GM12878 (cell line): ENCODE measurements at places on chromosomes 4 and X.

DNA sequence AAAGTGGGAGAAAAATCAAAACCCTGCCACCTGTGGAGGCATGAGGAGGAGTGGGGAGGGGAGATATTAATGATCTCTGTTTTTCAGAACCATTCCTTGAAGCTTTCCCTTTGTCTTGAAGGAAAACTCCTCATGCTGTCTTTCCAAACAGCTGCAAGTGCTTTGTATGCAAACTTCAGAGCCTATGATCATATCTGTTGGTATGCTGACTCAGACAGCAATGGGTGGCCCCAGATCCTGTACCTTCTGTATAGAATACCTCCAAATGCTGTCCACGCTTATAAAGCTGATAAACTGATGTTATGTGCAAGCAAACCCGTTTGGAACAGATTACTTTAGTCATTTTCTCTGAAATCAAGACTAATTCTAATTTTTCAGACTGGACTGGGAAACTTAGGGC lies 31.9 kb downstream of the BMP15 start:
- no peak for DNase-seq

- DNase-seq, result no peak
Observed at GRCh38 chrX:14590693-14591424, 61.5 kb downstream of the GLRA2 start.

GRCh38 chr4:74378573-74378972 lies 13.6 kb downstream of the EREG start:
- no peak for DNase-seq

GRCh38 chr4:5863461-5864113 lies 29.3 kb downstream of the CRMP1 start:
- DNase-seq, result no peak

DNA sequence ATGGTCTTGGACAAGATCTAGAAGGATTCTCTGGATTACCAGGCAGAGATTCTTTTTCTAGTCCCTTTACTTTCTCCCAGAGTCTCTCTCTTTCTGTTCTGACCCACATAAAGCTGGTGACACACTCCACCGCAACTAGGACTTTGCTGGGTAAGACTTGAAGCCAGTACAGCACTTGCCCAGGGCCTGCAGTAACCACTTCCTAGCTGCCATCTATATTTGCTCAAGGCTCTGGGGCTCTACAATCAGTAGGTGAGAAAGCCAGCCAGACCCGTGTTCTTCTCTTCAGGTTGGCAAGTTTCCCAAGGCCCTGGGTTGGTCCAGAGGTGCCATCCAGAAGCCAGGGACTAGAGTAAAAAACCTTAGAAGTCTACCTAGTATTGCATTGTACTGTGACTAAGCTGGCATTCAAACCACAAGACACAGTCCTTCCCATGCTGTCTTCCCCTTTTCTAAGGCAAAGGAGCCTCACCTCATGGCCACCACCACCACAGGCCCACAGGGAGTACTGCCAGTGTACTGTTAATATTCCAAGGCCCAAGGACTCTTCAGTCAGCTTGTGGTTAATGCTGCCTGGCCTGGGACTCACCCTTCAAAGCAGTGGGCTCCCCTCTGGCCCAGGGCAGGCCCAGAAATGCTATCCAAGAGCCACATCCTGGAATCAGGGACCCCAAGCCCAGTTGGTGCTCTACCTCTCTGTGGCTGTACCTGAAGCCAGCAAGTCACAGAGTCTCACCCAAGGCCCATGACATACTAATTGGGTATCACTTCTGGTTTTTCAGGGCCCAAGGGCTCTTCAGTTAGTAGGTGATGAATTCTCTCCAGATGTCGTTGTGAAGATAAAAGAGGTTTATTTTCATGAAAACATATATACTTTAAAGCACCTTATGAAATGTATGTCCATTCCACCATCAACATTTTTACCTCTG lies 54.7 kb downstream of the CD38 start:
- DNase-seq, result no peak

GRCh38 chr4:145679991-145680455 lies at the start of gene C4orf51:
C4orf51 (plus strand) TSS chr4:145680146; CDS start chr4:145680204, 58 bp downstream.
- DNase-seq, result no peak

GRCh38 chr4:128908735-128909134 lies 99.2 kb downstream of the JADE1 start:
- no peak for DNase-seq

- DNase-seq, result no peak
Observed at GRCh38 chr4:40525752-40526598, 103.7 kb downstream of the RBM47 start.

GRCh38 chrX:72121383-72121782 lies 10.3 kb downstream of the RTL5 start:
- no peak for DNase-seq

- no peak for DNase-seq
Observed at GRCh38 chr4:20251031-20251795, 492 bp upstream of the SLIT2 start.

- DNase-seq, result no peak
Observed at GRCh38 chrX:53262918-53263394, 18.4 kb downstream of the IQSEC2 start.

DNA sequence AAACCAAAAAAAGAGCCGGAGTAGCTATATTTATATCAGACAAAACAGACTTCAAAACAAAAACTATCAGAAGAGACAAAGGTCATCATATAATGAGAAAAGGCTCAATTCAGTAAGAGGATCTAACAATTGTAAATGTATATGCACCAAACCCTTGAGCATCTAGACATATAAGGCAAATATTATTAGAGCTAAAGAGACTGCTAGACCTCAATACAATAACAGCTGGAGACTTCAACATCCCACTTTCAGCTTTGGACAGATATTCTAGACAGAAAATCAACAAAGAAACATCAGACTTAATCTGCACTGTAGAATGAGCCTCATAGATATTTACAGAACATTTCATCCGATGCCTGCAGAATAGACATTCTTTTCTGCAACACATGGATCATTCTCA lies 4.8 kb upstream of the PROM1 start:
- DNase-seq, result no peak

GRCh38 chrX:124362072-124362471 lies 15.7 kb downstream of the SH2D1A start:
- DNase-seq, result no peak

DNA sequence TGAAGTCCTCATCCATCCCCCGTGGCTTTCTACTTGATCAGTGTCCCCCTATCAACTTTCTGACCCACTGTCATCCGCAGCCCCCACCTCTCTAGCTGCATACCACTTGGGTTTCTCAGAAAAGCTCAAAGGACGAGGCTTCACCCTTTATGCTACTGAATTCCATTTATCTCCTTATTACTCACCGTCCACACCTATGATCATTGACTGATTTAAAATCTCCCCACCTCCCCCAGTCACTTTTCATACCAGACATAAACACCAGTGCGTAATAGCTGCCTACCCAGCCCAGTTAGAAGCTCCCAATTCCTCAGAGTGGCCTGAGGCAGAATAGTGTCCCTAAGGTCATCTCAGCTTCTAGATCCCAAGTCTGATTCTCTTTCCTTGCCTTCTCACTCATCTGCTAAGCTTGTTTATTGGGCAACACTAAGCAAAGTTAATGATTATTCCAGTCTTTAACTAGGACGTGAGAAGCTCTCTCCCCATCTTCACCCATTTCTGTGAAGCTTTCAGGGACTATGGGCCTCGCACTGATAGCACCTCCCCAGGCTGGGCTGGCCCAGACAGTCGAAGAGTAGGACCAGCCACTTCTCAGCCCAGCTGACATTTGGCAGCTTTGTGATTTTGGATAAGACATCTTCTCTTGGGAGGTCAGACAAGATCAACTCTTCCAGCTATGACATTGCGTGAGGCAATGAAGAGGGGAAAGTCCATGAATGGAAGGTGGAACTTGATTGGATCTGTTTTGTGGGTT lies 7.2 kb upstream of the DDX60L start:
- DNase-seq, result no peak

GRCh38 chrX:140563893-140564292 lies 59.0 kb upstream of the SOX3 start:
- DNase-seq, result no peak

DNA sequence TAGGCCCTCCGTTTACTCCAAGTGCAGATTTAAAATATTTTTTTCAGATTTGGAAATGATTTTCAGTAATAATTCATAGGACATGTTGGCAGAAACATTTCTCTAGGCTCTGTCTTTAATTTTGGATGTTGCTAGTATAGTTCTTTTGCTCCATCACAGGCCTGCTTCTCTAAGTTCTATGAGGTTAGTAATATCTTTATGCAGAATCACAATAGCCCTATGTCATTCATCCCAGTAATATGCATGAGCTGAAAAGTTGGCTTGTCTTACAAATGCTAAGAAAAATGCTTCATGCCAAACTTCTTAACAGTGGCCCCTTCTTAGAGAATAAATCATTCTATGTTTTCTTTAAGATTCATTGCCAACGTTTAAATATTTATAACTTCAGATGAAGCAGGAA lies 148.3 kb upstream of the TLL1 start:
- no peak for DNase-seq

DNA sequence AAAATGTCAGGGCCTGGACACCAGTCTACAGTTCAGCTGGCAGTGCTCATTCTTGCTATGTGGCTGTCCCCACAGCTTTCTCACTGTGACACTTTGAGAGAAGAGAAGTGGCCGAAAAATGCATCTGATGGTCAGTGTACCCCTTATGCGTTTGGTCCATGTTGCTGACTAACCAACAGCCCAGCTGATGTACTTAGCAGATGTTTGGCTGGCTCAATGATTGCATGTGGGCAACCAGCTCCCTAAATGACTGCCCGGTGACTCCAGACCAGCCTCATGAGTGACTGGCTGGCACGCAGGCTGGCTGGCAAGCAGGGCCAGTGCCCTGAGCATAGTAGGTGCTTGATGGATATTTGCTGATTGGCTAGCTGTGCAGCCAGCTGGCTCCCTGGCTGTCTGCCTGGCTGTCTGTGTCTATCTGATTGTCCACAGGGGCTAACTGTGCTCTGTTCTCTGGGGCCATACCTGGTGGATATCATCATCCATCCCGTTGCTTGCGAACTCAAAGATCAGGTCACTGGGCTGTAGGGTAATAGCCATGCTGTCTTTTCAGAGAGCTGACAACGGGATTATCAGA lies 29.4 kb downstream of the ELF4 start:
- DNase-seq, result no peak

DNA sequence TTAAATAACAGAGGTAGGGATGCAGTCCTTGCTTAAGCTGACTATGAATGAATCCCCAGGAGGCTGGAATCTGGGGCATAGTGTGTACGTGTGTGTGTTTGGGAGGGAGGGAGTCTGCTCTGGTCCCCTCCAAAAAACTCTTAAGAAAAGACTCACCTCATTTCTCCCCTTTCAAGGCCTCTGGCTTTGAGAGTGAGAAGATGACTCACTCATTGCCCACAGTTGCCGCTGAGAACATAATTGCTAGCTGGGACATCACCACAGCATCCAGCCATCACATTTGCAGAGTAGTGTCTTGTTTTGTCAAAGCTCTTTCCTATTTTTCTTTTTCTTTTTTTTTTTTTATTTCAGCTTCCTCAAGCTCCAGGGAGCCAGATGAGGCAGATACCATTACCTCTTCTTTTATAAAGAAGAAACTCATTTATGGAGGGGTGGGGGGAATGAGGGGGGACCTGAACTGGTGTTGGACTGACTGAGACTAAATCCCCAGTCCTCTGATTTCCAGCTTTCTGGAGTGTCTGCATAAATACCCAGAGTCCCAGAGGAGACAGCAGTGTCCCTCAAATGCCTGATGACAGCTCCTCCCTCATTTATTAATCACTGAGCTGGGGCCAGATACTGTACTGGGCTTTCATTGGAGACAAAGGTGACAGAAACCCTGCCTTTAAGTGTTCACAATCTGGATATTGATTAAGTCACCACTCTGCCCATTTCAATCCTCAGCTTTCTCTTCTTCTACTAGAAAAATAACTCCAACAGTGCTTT lies 61.9 kb upstream of the LAS1L start:
- peak; percentile 43 for DNase-seq

GRCh38 chrX:149570668-149571067 lies 16.6 kb downstream of the MAGEA9B start:
- DNase-seq, result no peak

GRCh38 chr4:182604161-182604622 lies 313.0 kb downstream of the DCTD start:
- DNase-seq, result no peak

GRCh38 chrX:8738588-8739189 lies 6.8 kb upstream of the ANOS1 start:
- no peak for DNase-seq

- DNase-seq, result no peak
Observed at GRCh38 chr4:44679060-44679459, 840 bp downstream of the GUF1 start.

- peak; percentile 39 for DNase-seq
Observed at GRCh38 chr4:121192480-121192879, 28.4 kb upstream of the TNIP3 start.

DNA sequence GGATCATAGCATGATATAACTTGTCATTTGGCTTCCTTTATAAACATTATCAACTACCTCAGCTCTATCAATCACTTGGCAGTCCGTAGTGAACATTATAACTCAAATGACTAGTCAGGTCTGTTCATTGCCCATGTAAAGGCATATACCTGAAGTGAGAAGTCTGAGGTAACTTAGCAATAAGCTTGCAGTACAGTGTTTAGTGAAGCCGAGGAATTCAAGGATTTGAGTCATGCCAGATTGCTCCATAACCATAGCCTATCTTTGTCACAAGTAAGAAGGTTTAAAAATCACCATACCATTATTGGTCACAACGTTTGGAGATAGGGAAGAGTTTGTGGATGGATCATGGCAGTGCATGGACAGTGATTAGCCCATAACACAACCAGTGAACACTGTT lies 41.6 kb downstream of the AR start:
- no peak for DNase-seq

- no peak for DNase-seq
Observed at GRCh38 chrX:41118156-41118555, 32.9 kb downstream of the USP9X start.

DNA sequence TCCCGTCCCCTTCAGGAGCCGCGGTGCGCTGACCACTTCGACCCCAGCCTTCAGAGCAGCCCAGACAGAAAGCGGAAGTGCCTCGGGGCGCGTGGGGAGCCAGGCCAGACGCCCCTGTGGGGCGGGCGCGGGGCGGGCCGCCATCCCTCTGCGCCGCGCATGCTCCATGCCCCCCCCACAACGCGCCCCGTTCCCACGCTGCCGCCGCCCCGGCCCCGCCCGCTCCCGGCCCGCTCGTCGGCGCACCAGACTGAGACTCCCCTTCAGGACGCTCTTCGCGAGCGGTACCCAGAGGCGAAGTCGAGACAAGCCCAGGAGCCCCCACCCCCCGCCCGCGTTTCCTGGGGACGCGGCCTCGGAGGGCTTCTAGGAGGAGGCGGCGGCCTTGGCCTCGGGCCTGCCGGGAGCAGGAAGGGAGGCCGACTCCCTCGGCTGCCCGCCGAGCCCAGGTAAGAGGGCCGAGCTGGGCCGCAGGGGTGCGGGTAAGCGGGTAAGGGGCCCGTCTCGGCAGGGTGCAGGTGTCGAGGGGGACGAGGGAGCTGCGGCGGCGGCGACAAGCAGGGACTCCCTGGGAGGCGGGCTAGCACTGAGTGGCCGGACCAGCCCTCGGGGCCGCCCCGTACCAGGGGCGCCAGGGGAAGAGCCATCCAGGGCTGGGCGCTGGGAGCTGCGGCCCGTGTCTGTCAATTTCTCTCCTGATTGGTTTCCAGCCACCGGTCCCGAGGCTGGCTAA lies at the start of gene ZFP92:
Gene ZFP92 (plus strand): TSS at position 218 of the 733 bp plus-strand sequence. CDS start 6,851 bp downstream, outside the sequence.
- DNase-seq, result no peak
